ENCODE measurements at places on chromosomes 4 and X. TPM values are rescaled to one million over a fixed set of nuclear protein-coding genes. Genes with fewer than 3 reads are reported as not detected.

Gene CPEB2
- 3.6 TPM for total RNA-seq

Gene NSUN7
- under 0.01 TPM for total RNA-seq

Gene FABP2
- not detected for total RNA-seq

Gene FBXL5
- total RNA-seq = 108 TPM

Gene GAGE1
- total RNA-seq = under 0.01 TPM

Gene TREX2
- 1.8 TPM for total RNA-seq

Gene ZCCHC13
- total RNA-seq = not detected

Gene EDA
- 0.14 TPM for total RNA-seq

Gene RTL3
- not detected for total RNA-seq

Gene GPM6B
- 0.65 TPM for total RNA-seq

Gene UGT2B11
- not detected for total RNA-seq

Gene BTK
- total RNA-seq = not detected
